Uterus (tissue), 4 donors: ENCODE measurements at places on chromosomes 6 and 20. TPM values are rescaled to one million over a fixed set of nuclear protein-coding genes. Genes with fewer than 3 reads are reported as not detected.

GRCh38 chr6:157773248-157773773 lies 49.7 kb upstream of the SNX9 start:
- no peak for DNase-seq

DNA sequence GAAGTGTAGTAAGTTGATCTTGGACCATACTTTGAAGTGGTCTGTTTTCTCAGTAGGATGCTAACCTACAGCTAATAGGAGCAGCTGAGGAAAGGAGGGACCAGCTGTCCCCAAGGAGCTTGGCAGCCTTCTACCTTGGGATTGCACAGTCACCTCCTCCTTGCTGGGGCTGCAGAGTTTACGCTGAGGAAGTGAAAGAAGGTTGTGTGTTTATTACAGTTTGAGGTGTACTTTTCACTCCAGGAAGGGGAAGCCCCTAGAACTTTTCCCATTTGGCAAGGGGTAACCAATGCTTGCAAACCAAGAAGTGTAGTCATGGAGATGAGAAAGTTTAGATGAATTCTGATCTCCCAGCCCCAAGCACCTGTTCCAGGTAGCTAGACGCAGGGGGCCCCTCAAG lies 58.8 kb downstream of the BMP6 start:
- DNase-seq: no peak

The LIN28B gene
- total RNA-seq: not detected

- DNase-seq: no peak
Measured at GRCh38 chr20:13333793-13334192, 112.7 kb downstream of the ISM1 start.

- no peak for DNase-seq
Measured at GRCh38 chr6:142878407-142878806, 66.6 kb downstream of the HIVEP2 start.

The TASP1 gene
- total RNA-seq: 32.1 TPM

DNA sequence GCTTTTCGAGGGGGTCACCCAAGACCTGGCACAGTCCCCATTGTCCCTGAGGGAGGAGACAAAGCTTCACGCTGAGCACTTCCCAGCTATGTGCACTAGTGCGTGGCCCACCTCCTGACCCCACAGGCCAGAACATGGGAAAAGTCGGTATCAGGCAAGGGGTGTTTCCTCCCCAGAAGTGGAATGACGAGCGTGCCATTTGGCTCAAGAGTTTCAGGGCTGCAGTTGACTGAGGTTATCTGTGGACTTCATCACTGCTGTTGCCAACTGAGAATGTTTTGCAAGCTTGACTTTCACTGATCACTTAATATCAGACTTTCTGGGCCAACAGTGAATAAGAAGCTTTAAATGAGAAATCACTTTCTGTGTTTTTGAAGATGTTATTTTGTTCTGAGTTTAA lies 137.0 kb upstream of the AFDN start:
- DNase-seq: no peak

The HNF4A gene
- 0.26 TPM for total RNA-seq

The SALL4 gene
- 0.09 TPM for total RNA-seq

The NTSR1 gene
- total RNA-seq: not detected

- no peak for DNase-seq
Measured at GRCh38 chr20:64090165-64090564, 6.0 kb upstream of the LKAAEAR1 start.

The FAM217A gene
- total RNA-seq: not detected

DNA sequence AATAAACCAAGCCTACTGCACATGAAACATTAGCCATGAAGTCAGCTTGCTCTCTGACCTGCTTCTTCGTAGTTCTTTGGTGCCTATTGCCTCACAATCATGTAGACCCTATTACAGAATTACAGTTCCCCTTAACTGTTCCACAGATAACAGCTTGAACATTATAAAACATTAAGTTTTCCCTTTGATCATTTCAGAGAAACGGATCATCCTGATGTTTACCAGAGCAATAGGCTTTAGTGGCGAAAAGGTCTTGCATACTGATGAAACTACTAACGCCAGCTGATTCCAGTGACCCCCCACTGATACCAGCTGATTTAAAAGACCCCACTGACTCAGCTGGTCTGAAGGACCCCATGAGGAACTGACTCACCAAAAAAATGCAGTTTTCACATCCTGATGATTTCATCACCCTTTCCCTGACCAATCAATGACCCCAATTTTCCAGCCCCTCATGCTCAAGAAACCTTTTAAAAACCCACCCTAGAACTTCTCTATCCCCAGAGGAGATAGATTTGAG lies 39.4 kb upstream of the MLIP start:
- no peak for DNase-seq

DNA sequence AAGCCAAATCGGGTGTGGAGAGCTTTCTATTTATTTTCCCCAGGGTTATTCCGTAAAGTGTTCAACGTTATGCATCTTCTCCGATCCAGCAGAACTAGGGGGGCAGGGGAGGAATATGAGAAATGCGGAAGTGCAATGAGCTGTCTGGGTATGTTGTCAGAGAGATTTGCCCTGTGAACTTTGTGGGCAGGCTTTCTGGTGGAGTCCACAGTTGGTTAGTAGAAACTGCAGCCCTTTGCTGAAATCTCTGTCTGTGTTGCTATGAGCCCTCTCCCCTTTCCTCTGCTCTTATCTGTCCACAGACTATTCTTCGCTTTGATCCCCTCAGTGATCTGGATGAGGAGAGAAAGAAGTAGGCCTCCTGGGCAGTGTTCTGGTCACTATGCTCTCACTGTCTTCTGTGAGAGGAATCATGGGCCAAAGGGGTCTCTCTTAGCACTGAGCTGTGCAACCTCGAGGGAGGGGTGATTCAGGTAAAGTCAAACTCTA lies 158.9 kb upstream of the FUT9 start:
- DNase-seq: no peak

The DEFB124 gene
- total RNA-seq: not detected

The MCHR2 gene
- total RNA-seq: not detected

- no peak for DNase-seq
Measured at GRCh38 chr6:149887343-149887742, 10.6 kb downstream of the RAET1E start.

The HSPA1L gene
- total RNA-seq: 4.6 TPM

DNA sequence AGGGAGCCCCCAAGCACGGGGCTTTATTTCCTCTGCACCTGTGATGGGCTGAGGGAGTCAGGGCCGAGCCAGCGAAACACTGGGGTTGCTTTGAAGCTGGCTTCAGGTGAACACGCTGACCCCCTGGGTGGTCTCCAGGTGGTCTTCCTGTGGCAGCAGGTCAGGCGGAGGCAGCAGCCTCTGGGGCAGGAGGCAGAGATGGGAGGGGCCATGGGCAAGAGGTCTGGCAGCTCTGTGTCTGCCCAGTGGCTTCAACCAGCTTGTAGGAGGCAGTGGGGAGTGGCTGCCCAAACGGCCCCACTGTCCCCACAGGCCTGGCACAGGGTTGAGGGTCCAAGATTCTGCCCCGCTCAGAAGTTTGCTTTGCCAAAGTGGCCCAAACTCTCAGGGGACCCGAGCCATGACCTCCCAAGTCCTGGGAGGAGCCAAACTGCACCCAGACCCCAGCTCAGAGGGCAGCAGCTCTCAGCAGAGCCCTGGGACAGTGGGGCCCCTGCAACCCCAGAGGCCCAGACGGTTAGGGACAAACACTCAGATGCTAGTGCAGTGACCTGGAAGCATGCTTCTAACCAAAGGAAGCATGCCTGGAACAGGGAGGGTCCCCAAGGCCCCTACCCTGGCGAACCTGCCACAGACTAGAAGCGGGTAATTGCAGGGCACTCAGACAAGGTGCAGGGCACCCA lies 15.3 kb downstream of the NTSR1 start:
- no peak for DNase-seq

GRCh38 chr6:4320860-4321259 lies 185.5 kb upstream of the ECI2 start:
- DNase-seq: no peak

The CTAGE9 gene
- total RNA-seq: not detected

GRCh38 chr6:44248579-44248978 lies 1.7 kb downstream of the HSP90AB1 start:
- DNase-seq: no peak

The UBR2 gene
- total RNA-seq: 35.4 TPM

The BMP7 gene
- total RNA-seq: 0.29 TPM

GRCh38 chr6:169669147-169669546 lies 32.7 kb downstream of the WDR27 start:
- no peak for DNase-seq

DNA sequence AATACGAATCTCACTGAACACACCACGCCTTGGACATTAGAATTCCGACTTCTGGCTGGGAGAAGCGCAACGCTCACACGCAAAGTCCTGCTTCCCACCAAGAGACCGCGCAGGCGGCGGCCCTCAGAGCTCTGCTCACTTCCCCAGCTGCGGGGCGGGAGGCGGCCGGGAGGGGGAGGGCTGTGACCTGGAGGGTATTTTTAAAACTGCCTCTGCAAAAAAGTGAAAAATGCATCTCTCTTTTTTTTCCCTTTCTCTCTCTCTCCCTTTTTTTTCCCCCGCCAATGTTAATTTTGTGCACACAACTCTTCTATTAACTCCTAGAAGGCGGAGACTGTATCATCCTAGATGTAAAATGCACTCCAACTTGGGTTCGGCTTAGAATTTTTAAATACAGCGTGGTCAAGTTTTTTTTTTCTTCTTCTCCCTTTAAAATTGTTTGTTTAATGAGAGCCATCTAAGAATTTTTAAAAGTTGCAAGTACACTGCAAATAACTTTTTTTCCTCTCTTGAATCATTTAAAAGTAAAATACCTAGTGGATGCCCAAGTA lies 66.4 kb downstream of the STX11 start:
- no peak for DNase-seq
